ENCODE measurements at places on chromosomes 5 and 9.

- DNase-seq: no peak
These were observed 576.9 kb downstream of the BNC2 start for GRCh38 chr9:16293610-16294009.

GRCh38 chr5:142823126-142823525 is 52.9 kb downstream of the ARHGAP26 start:
- no peak for DNase-seq

DNA sequence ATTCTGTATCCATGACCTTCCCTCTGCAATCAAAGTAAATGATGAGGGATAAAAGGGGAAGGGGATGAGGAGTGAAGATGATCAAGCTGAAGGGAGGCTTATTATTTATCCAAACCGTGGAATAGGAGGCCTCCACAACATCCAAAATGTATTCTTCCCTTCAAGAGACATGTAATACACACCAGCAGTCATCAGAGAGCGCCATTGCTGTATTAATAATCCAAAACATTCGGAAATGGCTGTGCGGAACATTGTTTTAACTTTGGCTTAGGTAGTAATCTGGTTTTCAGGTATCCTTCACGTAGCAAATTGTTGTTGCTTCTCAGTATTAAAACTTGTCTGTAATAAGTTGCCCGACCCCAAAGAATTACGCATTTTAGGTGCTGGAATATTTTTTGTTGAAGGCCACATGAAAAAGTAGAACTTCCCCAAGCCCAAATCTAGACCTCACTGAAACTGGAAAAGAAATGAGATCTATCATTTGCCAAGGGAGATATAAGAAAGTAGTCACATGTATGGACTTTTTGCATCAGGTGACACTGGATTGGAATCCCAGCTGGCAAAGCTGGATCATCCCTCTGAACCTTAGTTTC is 2.6 kb upstream of the BOD1 start:
- DNase-seq: peak; percentile 57

- DNase-seq: peak; percentile 8
These were observed 1.5 kb downstream of the FAM81B start for GRCh38 chr5:95392593-95393182.

- DNase-seq: no peak
These were observed 71.0 kb upstream of the MOCS2 start for GRCh38 chr5:53180538-53180937.

GRCh38 chr9:79383096-79383495 is 188.7 kb upstream of the TLE4 start:
- DNase-seq: no peak

DNA sequence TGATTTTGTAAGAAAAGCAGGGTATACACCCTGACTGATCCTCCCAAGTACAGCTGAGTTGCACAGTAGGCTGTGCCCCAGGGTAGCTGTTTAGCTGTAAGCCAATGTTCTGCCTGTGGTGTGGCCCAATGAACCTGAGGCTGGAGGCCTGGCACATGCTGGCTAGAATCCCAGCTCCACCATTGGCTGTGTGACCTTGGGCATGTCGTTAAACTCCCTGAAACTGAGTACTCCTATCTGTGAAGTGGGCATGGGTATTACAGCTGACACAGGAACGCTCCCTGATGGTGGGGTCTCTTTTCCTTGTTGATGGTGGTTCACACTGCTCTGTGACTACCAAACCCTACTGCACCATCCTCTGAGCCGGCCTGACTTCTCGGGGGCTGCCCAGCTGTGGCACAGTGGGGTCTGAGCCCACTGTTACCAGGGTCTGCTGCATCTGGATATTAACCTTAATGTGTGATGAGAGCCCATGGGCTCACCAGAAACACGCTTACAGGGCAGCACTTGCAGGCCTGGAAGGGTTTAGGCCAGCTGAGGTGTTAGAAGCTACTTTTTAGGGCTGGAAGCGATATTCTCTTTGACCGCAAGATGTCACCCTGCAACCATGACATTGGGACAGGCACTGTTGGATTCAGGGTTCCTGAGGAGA is 7.0 kb upstream of the GADD45G start:
- DNase-seq: peak; percentile 52

GRCh38 chr5:108184940-108185339 is 197.0 kb downstream of the FBXL17 start:
- DNase-seq: no peak

- DNase-seq: peak; percentile 91
These were observed 103.9 kb downstream of the LHFPL2 start for GRCh38 chr5:78544561-78545201.

- no peak for DNase-seq
These were observed 104.6 kb downstream of the MTX3 start for GRCh38 chr5:79886456-79886855.

GRCh38 chr5:178389796-178390195 is 157.2 kb upstream of the PHYKPL start:
- DNase-seq: no peak

GRCh38 chr5:62653001-62653863 is 74.6 kb downstream of the LRRC70 start:
- peak; percentile 9 for DNase-seq

- DNase-seq: peak; percentile 73
These were observed 140.8 kb upstream of the ADAMTSL1 start for GRCh38 chr9:18333157-18333556.
